ENCODE measurements at places on chromosomes 7 and 10. TPM values are rescaled to one million over a fixed set of nuclear protein-coding genes. Genes with fewer than 3 reads are reported as not detected.

The PPP1R9A gene
- 4.0 TPM for total RNA-seq

The NUDT13 gene
- 2.6 TPM for total RNA-seq

The UNC5B gene
- 3.3 TPM for total RNA-seq

The DPYSL4 gene
- 19.7 TPM for total RNA-seq

The SPDYE8 gene
- total RNA-seq: not detected

The RTKN2 gene
- 0.89 TPM for total RNA-seq

The ATOH7 gene
- 0.10 TPM for total RNA-seq

The CPA2 gene
- 0.30 TPM for total RNA-seq

The MEIG1 gene
- 0.74 TPM for total RNA-seq

The EPHA1 gene
- 0.07 TPM for total RNA-seq

The ANKRD7 gene
- total RNA-seq: 0.09 TPM

All from A549 treated with Hydrocortisone at 1 μM for 4 hours (cell line).